ENCODE measurements at places on chromosomes 11 and 22.
A peak's percentile ranks its signal among the peaks of the same experiment; 100 is the strongest.

DNA sequence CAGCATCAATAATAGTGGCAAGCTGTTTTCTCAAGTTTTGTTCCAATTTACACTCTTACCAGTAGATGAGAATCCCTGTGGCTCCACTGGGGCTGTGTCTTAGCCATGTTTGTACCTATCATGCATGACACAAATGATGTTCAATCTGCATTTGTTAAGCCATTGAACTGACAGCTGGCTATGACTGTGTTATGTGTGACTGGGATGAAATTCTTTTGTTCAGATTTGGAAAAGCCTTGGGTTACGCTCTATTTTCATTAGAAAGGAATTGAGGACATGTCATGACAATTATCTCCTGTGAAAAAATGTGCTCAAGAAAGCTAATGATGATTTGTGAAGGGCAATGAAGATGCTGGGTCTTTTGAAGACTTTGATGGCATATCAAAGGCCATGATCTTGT is 201.8 kb upstream of the LARGE1 start:
- no peak for DNase-seq

DNA sequence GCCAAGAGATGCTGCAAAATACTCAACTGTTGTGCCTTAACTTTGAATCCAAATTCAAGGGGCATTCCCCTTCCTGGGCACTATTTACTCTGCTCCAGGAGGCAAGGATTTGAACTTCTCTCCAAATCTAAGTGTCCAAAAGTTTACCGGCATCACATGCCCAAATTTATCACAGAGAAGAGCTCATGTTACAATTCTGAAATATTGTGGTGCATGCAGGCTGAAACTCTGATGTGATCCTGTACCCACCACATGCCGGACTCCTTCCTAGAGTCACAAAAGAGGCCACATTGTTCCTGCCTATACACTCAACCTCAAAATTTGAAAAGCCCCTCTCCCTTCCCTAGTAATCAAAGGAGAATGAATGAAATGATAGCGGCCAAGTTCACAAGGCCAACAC is 1.3 kb downstream of the TRAF6 start:
- DNase-seq, result no peak

GRCh38 chr11:64754124-64754918 is 5.5 kb downstream of the PYGM start:
- no peak for DNase-seq

DNA sequence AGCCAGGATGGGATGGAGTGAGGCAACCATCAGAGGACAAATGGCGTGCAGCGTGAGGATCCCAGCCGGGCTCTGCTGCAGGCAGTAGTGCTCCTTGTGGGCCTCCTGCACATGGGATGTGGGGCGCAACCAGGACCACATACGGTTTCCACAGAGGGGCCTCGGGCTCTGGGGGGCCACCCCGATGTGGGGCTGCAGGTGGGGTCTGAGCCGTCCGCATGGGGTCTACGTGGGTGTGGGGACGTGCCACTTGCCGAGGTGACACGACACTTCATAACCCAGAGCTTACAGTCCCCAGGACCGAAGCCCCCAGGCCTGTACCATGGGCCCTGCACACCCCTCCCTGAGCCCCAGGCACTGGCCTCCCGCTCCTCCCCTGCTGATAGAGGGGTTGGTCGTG is 10.8 kb downstream of the TTLL8 start:
- DNase-seq, result no peak

DNA sequence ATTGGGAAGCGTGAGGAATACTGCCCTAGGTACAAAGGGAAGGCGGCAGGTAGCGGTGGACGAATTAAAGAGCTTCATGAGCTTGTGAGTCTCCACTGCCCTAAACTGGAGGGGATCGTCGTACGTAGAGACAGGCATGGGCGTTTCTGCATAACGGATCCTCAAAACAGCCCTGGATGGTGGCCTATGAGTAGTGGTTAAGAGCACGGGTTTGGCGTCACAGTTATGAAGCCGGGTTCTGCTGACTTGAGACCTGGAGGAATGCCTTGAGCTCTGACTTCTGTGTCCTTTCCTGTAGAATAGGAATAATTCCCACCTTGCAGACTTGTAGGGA is 335 bp downstream of the TMEM138 start:
- peak; percentile 5 for DNase-seq

- no peak for DNase-seq
These were observed 266.7 kb upstream of the C11orf87 start for GRCh38 chr11:109155291-109155690.

- DNase-seq, result no peak
These were observed 2.2 kb downstream of the PPP2R5B start for GRCh38 chr11:64926689-64927088.

GRCh38 chr11:1300569-1301187 is 8.8 kb downstream of the TOLLIP start:
- DNase-seq, result no peak

DNA sequence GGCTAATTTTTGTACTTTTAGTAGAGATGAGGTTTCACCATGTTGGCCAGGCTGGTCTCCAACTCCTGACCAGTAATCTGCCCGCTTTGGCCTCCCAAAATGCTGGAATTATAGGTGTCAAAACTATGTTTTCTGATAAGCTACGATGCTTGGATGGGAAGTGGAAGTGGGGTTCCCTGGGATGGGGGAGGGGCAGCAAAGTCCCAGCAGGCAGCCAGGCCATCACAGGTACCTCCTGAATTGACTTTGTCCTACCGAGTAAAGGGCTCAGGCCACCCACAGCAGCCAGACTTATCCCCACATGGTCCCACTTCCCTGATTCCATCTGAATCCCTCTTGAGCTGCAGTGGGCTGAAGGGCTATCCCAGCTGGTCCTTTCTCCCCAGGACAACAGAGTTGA is 6.9 kb downstream of the FTH1 start:
- DNase-seq, result no peak

DNA sequence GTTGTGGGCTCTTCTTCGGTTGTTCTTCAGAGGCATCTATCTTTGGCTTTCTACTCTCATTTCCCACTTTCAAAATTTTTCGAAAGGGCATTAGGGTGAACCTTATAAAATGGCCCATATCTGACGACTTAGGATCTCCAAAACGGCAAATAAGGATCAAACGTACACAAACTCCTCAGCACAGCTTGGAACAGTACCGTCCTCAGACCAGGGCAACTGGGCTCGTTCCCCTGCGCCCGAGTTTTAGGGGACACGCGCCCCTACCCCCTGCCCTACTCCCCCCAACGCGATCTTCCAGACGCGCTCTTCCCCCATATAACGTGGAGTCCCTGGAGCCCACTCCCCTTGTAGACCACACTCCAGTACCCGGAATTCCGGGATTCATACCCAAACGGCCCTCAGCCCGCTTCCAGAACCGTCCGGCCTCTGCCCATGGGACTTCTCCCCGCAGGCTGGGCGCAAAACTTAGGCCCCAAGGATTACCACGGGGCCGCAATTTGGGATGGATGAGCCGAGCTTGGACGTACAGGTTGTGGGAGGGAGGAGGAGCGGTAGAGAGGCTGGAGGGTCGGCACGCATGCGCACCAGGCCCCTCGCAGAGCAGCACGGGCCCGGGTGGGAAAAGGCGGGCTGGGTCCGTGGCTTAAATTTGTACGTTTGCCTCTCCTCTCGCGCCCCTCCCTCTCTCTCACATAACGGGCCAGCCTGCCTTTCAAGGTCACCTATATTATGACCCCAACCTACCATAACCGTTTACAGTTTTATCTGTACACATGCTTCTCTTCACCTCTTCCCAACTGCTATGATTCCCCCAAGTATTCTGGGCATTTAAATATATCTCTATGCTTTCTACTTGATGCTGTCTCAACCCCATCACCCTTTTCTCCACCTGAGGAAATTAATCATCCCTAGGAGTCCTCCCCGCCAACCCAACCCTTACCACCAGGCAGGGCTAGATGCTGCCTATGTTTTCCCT is 3.4 kb downstream of the CCDC89 start:
- DNase-seq, result peak; percentile 66

- DNase-seq, result no peak
These were observed 1030.9 kb downstream of the OPCML start for GRCh38 chr11:132501356-132501755.

GRCh38 chr11:45252134-45252856 is 33.8 kb downstream of the SYT13 start:
- DNase-seq, result no peak

- no peak for DNase-seq
These were observed 69.1 kb upstream of the OR5AN1 start for GRCh38 chr11:59289356-59290181.

- DNase-seq, result no peak
These were observed 19.9 kb upstream of the EMSY start for GRCh38 chr11:76424891-76425290.

DNA sequence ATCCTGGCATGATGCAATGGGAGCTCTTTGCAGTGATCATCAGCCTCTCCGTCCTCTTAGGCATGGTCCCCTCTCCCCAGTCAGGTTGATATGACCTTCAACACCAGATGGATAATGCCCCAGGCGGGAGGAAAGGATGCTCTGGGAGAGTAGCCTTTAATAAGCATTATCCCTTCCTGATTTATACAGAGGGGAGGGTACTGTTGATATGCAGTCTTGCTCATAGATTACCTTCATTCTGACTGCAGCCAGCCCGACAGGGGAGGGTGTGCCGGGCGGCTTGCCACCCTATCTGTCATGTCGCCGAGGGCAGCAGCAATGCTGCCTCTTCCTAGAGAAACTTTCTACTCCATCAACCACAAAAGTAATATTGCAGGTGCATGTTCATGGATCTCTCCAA is 497.4 kb downstream of the OPCML start:
- no peak for DNase-seq

- DNase-seq, result no peak
These were observed 21.6 kb upstream of the PEX26 start for GRCh38 chr22:18056161-18056666.

DNA sequence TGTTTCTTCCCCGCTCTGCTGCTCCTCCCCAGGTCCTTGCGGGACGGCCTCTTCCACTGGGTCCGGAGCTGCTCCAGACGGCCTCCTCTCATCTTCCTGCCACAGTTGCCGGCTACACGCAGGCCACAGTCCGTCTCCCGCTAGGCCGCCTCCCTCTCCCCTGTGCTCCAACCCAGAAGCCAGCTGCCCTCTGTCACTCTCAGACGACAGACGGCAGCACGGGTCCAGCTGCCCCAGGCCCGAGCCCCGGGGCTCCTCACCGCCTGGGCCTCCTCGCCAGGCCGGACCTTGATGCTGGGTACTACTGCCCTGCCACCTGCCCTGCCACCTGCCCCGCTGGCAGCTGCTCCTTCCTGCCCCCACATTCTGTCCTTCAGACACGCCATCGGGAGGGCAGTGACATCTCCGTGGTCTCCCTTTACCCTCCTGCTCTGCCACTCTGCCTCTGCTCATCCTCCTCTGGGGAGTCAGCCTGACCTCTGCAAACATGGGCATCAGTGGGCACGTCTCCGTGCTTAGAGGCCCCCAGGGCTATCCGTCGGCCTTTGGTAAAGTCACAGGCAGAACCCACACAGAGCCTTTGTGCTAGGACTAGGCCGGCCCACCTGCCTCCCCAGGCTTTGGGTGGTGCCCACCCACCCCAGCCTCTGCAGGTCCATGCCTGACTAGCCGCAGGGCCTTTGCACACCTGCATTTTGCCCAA is 43.1 kb upstream of the TH start:
- DNase-seq, result no peak

DNA sequence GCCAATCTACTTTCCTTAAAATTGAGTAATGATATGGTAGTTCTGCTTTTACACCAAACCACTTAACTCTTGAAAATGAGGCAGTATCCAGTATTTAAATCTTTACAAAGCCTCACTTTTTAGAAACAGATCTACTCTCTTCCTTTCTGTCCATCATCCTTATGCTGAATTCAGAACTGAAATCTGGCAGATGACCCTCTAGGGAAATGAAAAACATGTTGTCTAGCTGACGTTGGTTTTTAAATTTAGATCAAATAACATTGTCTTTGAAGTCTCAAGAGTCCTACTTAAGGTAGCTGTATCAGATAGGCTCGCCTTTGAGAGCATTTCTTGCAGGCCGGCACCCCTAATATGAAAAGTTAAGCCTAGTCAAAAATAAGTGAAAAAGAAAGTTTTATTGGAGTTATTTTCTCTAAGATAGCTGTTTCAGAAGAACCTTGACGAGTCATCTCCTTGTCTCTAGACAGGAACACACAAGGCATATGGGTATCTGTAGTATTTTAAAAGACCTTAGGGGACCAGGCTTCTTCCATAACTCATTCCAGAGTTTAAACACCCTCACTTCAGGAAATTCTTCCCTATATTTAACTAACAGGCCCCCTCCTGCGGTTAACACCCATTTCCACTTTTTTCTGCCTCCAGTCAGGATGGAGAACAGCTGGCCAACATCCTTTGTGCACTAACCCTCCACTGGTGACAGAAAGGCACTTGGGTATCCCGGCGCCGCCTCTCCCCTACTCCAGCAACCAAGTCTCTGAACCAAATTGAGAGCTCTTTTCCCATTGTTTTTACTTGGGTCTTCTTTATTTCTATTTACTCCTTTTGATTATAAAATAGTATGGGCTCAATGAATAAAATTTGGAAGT is 81.2 kb downstream of the WNT11 start:
- DNase-seq, result no peak

GRCh38 chr11:47724041-47724729 is 9.0 kb upstream of the AGBL2 start:
- no peak for DNase-seq

DNA sequence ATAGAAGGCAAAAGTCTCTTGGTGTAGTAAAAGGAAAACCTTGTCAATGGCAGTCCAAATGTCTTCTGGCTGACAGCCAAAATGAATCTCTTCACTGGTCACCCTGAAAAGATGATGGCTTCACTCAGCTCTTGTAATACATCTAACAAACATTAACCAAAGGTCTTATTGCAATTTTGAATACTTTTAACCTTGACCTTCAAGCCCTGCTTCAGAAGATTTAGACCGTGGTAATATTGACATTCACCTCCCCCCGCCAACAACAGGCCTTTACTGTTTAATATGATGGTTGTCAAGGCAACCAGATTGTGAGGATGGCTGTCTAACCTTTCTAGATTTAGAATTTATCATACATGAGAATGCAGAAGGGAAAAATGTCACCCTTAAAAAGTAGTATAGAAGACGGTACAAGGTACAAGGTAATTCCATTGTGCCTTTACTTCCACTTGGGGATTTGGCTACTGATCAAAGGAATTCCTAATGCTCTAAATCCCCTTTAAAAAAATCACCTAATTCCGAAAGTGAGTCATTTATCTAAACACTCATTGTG is 342.3 kb downstream of the LARGE1 start:
- DNase-seq, result no peak

GRCh38 chr11:110878513-110878912 is 166.3 kb upstream of the ARHGAP20 start:
- no peak for DNase-seq
